A549 treated with GW870086 at 1 μM for 4 hours (cell line): ENCODE measurements at places on chromosomes 1 and 21. TPM values are rescaled to one million over a fixed set of nuclear protein-coding genes. Genes with fewer than 3 reads are reported as not detected.

KIF1B gene
- 9.5 to 15.2 TPM (median 13.0 TPM) in 5 replicates for total RNA-seq

KCNJ9 gene
- not detected in 5 replicates for total RNA-seq

KRTAP19-5 gene
- not detected in 5 replicates for total RNA-seq

RNF186 gene
- total RNA-seq = not detected in 5 replicates

ANKRD65 gene
- 0.06 TPM in 1 of 5 replicates, not detected in the others for total RNA-seq

FAM163A gene
- not detected in 5 replicates for total RNA-seq

CEP85 gene
- total RNA-seq = 10.3 to 13.3 TPM (median 12.5 TPM) in 5 replicates

ZNF593OS gene
- 0.26 to 0.31 TPM in 2 of 5 replicates, not detected in the others for total RNA-seq
